ENCODE measurements at places on chromosomes 12 and 14.

GRCh38 chr14:106564058-106564643 lies 1037.8 kb downstream of the TMEM121 start:
- DNase-seq = no peak

DNA sequence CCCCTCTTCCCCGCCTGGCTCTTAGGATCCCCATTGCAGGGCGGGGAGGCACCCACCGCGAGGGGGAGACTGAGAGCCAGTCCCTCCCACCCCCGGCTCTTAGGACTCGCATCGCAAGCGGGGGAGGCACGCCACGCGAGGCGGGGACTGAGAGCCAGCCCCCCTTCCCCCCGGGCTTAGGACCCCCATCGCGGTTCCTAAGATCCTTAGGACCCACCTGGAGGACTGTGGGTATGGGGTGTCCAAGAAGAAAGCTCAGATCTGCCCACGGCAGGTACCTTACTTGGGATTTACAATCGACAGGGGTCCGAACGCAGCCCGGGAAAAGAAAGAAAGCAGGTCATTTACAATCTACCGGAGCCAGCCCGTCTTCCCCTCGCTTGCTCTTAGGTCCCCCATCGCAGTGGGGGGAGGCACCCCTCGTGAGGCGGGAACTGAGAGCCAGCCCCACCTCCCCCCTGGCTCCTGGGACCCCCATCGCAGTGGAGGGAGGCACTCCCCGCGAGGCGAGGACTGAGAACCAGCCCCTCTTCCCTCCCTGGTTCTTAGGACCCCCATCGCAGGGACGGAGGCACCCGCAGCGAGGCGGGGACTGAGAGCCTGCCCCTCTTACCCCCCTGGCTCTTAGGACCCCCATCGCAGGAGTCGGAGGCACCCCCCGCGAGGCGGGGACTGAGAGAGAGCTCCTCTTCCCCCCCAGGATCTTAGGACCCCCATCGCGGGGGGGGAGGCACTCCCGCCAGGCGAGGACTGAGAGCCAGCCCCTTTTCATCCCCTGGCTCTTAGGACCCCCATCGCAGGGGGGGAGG lies 43.7 kb downstream of the DDX11 start:
- DNase-seq = no peak

DNA sequence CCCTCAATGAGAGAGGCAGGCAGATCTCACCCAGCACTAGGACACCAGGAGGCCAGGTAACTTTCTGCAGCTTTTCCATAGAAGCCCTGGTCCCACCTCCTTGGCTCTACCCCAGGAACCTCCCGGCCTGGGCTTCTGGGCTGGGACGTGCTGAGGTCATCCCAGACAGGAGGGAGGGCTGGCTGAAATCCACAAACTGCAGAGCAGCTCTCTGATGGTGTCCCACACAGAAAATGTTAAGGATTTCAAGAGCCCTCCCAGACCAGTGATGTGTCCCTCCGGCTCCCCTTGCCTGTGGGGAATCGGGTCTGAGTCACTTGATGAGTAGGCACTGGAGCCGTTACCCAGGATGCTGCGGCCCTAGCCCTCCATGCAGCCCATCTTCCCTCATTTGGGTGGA lies 124.1 kb downstream of the ESRRB start:
- no peak for DNase-seq

DNA sequence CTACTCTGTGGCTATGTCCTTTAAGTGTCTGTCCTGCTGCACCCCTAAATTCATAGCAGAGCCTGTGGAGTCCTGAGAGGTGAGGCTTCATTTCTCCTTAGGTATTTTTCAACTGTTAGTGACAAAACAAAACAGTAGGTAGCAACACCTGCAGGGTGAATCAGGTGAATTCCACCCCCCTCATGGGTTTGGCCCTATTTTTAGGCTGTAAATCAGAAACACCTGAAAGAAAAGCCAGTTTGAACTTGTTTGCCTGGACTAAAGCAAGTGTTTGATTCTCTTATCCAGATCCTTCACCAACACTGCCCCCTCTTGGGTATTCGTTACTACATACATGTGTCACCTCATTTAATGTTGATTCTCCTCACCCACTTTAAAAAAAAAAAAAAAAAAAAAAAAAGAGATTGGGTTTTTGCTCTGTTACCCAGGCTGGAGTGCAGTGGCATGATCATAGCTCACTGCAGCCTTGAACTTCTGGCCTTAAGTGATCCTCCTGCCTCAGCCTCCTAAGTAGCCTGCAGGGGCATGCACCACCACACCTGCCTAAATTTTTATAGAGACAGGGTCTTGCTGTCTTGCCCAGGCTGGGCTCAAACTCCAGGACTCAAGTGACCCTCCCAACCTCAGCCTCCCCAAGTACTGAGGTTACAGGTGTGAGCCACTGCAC lies 10.3 kb downstream of the TBPL2 start:
- DNase-seq = no peak

- DNase-seq = no peak
These were observed 550.0 kb upstream of the TBX3 start for GRCh38 chr12:115233891-115234543.

DNA sequence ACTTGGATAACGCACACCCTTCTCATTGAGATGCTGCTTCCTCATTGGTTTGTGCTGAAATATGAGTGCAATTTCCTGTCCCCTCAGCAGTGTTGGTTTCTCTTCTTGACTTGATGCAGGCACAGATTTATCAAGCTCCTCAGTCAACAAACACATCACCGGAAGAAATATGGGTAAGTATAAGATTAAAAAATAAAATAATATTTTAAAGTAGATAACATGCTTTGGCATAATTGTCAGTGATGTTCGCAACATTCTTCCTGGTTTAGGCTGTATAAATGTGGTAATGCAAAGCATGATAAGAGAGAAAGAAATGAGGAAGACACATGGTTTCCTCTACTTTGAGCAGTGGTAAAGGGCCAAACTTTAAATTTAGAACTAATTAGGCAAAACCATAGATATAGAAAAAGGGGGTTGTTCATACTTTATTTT lies at the start of gene GPR65:
Gene GPR65 (plus strand): TSS at position 86 of the 432 bp plus-strand sequence. CDS start 5,713 bp downstream, outside the sequence.
- no peak for DNase-seq

DNA sequence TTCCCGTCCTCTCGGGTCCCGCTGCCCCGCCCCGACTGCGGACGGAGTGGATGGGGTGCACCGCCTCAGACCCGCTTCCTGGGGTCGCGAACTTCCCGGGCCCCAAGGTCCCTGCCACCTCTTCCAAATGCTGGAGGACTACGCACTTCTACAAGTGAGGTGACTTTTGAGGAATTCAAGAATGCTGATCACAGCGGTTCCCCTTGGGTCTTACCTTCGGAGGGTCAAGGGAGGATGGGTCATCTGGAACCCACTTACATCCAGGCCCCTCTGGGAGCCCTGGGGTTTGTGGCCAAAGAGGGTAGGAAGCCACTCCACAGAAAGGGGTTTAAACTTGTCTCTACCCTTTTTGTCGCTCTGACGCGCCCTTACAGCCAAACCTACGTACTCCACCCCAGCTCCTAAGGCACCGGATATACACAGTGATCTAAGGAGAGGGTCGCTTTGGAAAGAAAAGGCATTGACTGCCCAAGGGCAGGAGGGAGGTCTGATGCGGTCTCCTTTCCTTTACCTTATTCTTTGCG lies 532 bp upstream of the PRKD1 start:
- no peak for DNase-seq

DNA sequence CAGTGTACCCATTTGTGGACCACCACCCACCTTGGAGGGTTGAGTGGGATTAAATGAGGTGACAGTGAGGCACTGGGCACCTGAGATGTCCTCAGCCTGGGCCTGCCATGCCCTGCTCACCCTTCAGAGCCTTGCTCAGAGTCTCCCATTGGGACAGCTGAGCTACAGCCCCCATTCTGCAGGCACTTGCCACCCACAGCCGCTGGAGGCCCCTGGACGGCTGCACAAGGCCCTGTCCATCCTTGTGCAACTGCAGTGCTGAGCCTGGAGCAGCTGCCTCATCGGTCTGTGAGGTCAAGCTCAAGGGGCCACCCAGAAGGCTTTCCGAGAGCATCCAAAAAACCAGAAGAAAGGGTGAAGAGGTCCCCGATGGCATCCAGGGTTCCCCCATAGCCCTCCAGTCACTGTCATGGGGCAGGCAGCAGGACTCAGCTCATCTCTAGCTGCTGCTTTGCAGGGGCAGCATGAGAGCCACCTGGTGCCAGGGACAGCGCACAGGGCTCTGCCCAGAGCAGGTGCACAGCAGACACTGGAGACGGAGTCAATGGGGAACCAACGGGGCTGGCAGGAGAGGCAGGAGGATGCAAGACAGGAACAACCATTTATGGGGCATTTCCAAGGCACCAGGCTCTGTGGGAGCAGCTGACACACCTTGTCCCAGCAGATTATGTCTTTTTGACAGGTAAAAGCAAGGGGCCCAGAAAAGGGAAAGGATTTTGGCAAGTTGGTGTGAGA lies 84.6 kb downstream of the ARL6IP4 start:
- no peak for DNase-seq

GRCh38 chr14:94884616-94885230 lies 114.8 kb upstream of the GSC start:
- DNase-seq = no peak

DNA sequence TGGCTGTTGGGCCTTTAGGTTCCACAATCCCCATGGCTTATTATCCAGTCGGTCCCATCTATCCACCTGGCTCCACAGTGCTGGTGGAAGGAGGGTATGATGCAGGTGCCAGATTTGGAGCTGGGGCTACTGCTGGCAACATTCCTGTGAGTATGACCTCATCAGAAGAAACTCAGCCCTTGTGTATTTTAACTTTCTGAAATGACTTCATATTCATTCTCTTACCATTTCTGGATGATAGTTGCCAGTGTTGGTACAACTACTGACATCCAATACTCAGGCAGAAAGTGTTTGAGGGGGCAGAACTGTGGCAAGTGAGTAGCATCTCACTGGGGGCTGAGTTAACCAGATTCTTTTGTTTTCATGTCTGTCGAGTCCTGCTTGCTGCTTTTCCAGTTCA lies 2.3 kb downstream of the DAZAP2 start:
- DNase-seq = no peak

GRCh38 chr12:31011336-31011735 lies 62.3 kb upstream of the DDX11 start:
- no peak for DNase-seq

- no peak for DNase-seq
These were observed 42.4 kb downstream of the NUAK1 start for GRCh38 chr12:106096376-106096775.

GRCh38 chr12:2111826-2112225 lies 59.0 kb downstream of the CACNA1C start:
- no peak for DNase-seq

DNA sequence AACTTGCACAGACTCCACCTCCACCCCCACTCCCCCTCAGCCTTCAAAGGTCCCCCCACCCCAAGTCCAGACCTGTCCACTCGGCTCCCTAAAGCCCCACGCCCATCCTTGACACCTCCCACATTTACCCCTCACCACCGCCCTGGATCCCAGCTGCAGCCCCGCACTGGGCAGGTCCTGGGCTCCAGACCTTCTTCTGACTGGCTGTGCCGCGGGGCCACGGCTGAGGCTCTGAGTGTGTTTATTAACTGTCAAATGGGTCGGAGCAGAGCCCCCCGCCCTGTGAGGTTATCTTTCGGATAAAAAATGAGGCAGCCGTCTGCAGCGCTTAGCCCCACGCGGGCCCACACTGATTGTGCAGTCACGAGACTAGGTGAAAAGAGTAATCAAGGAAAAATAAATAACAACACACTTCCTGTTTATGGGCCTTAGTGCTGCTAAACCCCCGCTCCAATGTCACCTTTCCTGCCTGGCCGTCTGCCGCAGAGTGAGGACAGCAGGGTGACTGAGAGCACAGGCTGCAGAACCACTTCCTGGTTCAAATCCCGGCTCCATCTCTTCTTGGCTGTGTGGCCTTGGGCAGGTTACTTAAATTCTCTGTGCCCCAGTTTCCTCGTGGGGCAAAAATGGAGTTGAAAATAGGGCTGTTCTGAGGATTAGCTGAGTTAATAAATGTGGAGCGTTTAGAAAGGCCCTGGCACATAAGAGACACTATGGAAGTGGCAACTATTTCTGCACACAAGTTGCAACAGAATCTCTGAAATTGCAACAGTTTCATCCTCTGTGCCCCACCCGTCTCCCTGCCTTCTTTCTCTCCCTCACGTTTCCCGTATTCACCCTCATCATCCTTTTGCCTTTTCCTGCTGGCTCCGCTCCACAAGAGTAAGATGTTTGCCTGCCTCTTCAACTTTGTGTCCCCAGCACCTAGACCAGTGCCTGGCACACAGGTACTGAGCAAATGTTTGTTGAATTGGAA lies 9.4 kb downstream of the SETD1B start:
- no peak for DNase-seq

DNA sequence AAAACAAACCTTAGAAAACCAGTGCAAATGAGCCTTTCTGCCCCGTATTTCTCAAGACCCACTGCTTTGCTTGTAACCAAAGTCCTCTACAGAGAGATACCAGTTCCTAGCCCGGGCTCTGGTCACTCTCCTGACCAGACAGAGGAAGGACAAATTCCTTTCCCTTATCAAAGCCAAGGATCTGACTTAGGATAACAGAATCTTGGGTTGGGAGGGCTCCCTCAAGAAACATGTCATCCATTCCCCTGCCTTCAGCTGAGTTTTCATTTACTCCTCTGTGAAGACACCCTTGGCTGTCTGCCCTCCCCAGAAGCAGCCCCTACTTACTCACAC lies 116.0 kb upstream of the PARP11 start:
- no peak for DNase-seq

DNA sequence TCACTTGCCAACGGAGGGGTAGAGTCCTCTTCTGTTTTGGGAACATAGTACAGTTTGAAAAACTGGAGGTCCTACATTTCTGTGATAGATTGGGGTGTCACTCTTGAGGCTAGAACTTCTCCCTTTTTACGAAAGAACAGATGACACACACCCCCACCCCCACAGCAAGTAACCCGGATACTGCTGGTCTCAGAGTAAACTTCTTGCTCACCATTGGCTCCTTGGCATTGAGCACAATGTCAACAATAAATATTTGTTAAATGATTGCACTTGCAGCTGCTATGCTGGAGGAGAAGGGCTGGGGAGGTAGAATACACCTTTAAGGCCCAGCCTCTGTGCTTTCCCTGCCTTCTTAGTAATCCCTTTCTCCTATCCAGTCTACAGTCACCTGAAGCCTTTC lies 149.8 kb downstream of the TGFB3 start:
- DNase-seq = no peak

DNA sequence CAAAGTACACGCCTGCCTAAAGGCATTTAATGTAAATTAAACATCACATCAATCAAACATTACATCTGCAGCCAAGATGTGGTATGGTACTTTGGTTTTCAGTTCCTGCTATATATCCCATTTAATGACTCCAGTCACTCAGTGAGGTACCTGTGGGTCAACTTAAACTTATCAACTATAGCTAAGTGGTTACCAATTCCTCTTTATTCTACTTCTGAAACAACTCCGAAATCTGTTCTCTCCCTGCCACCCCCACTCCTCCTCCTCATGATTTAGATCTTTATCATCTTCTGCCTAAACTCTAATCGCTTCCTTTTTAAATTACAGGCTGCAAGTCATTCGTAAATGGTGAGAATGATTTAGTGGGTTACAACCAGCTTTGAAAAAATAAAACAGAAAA lies 57.9 kb downstream of the BCL2L14 start:
- no peak for DNase-seq

- no peak for DNase-seq
These were observed 20.3 kb upstream of the TMX1 start for GRCh38 chr14:51219473-51220448.

GRCh38 chr14:30630248-30630647 lies 8.1 kb downstream of the SCFD1 start:
- DNase-seq = no peak
